ENCODE measurements at places on chromosomes 2 and 18.

- no peak for DNase-seq
Measured at GRCh38 chr18:24268784-24269550, 128.7 kb downstream of the OSBPL1A start.

- no peak for DNase-seq
Measured at GRCh38 chr2:64655018-64655664, 1.4 kb upstream of the SERTAD2 start.

GRCh38 chr2:160842286-160842685 is 317.9 kb upstream of the TANK start:
- DNase-seq: no peak

GRCh38 chr2:216761133-216761532 is 65.8 kb upstream of the IGFBP5 start:
- DNase-seq: no peak

DNA sequence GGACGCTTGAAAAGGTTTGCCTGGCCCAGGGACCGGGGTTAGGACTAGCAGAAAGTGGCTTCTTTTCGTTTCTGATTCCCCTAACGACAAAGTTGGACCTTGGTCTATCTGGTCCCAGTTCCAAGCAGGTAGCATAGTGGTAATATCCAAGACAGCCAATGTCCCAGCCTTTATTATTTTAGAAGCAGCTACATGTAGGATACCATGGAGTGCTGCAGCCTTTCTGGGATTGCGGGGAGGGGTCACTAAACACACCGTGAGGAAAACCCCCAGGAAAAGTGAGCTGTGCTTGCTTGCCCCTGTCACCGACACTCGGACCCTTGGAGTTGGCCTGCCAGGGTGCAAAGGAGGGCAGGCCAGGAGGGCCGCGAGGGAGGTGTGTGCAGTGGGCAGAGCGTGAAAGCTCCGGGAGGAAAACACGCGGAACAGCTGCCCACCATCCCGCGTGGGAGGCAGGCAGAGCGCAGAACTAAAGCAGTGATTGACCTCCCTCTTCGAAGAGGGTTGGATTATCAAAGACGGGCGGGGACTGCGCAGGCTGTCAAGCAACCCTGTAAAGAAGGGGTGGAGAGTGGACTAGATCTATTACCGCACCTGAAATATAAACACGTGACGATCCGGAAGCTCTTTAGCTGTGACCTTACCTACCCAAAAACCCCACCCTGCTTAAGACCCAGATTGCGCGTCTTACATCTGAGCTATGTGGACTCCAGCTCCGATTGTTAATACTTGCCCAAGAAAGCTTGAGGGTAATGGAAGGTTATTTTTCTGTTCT is 624 bp upstream of the MAP4K3 start:
- DNase-seq: peak; percentile 85
